Inflammatory macrophage (primary cell): ENCODE measurements at places on chromosomes 13 and 19.

- DNase-seq: no peak
Measured at GRCh38 chr19:46994141-46994686, 25.4 kb upstream of the NPAS1 start.

DNA sequence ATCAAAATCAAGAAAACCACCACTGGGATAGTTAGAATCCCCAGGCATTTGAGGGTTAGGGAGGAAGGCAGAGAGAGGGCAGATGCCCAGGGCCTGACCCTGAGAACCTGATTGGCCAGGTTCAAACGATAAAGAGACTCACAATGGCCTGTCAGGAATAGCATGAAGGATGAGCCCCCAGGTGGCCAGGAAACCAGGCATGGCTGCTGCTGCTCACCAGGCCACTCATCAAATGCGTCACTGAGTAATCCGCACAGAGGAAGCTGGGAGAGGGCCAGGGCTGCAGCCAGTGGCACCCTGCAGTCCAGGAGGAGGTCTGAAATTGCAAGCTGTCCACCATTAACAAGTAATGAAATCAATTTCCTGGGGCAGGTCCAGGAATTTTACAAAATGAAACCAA is 111.3 kb downstream of the KATNAL1 start:
- DNase-seq: no peak

GRCh38 chr13:45240143-45240542 is 39.3 kb upstream of the KCTD4 start:
- no peak for DNase-seq

GRCh38 chr13:23020246-23020843 is 160.4 kb upstream of the SGCG start:
- DNase-seq: peak; percentile 59

DNA sequence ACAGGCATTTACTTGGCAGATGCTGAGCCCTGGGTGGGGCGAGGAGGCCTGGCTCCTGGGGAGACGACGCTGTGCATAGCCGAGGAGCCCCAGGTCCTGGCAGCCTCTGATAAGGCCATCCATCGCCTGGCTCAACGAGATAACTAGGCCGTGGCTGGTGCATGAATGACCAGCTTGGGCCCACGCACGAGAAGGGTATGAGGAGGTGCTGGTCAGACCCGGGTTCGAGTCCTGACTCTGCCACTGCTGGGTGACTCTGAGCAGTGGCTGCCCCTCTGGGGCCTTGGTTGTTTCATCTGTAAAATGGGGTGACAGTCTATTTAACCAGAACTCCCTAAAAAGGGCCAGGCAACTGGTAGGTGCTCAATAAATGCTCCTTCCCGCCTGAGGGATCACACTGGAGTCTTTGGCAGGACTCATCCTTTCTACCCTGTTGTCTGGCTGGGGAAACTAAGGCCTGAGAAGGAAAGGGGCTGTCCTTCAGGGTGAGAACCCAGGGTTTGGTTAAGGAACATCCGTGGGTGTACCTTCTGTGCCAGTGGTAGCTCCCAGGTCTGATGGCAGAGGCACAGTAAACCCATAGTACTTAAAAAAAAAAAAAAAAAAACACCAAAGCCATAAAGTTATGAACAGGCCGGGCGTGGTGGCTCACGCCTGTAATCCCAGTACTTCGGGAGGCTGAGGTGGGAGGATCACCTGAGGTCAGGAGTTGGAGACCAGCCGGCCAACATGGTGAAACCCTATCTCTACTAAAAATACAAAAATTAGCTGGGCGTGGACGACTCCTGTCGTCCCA is 8.1 kb upstream of the ARRDC2 start:
- no peak for DNase-seq

- no peak for DNase-seq
Measured at GRCh38 chr19:55681131-55682092, 6.4 kb downstream of the EPN1 start.

DNA sequence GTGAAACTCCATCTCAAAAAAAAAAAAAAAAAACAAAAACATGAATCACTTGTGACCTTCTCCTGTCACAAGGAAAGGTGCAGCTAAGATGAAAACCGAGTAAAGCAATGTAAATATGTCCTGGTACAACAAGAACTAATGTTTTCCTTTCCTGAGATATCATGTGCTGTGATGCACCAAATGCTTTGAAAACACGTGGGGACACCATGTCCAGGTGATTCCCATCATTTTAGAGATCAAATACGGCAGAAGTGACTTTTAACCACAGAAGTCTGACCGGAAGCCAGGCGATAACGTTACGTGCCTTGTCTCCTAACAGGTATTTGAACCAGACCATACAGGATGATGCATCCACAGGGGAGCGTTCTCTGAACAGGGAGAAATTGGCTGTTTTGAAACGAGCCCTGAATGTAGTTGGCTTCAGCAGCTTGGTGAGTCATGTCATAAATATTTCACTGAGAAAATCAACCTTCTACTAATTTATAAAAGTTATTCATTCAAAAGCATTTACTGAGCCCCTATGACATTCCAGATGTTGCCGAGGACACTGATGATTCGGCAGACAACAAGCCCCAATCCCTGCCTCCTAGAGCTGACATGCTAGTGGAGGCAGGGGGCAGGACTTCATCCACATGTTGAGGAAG is 328.1 kb downstream of the MYO16 start:
- DNase-seq: no peak

GRCh38 chr19:53037101-53038097 is 7.1 kb upstream of the ERVV-2 start:
- no peak for DNase-seq

GRCh38 chr13:112255550-112256120 is 120.5 kb upstream of the SPACA7 start:
- DNase-seq: no peak

DNA sequence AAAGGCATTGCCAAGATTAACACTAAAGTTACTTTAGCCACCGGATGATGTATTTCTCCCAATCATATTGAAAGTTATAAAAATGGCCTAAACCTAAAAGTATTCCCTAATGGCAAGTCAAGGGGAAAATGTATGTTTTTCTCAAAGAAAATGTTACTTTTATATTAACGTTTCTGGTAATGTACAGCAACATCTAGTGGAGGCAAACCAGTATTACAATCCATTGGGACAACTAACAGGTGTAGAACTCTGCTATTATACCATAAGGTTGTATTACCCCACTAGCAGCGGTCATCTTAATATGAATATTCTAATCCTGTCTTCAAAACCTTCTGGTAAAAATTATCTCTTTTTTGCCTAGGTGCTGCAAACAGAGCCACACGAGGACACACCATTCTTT is 69.2 kb downstream of the ZNF100 start:
- peak; percentile 39 for DNase-seq

GRCh38 chr13:36945078-36945477 is 25.0 kb upstream of the SMAD9 start:
- no peak for DNase-seq

- DNase-seq: no peak
Measured at GRCh38 chr13:40537146-40537895, 129.1 kb downstream of the FOXO1 start.

DNA sequence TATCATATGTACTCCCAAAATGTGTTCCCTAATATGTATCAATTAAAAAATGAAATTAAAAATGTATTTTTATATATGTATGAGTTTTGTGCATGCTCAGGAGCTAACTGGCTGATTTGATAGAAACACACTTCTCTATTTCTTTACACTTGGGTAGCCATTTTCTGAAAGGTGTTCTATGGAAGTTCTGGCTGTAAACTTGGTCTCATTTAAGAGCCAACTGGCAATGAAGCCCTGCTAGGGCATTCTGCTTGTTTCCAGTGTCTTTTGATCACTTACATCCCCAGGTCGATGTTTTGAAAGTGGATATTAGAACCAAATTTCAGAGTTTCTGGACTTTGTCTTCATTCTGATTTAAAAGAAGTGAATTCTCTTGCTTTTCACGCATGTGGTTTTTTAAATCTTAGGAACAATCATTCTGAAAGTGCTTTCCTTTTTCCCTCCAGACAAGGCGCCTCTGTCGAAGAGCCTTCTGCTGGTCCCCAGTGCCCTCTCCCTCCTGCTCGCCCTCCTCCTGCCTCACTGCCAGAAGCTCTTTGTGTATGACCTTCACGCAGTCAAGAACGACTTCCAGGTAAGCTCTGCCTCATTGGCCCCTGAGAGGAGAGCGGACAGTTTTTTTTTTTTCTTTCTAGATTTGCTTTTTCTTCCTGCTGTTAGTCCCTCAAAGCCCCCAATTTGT is 20.1 kb downstream of the GPR18 start:
- DNase-seq: no peak

- DNase-seq: peak; percentile 63
Measured at GRCh38 chr19:11125994-11126685, 29.4 kb downstream of the SPC24 start.

GRCh38 chr19:28465371-28466086 is 747.4 kb downstream of the UQCRFS1 start:
- DNase-seq: no peak

DNA sequence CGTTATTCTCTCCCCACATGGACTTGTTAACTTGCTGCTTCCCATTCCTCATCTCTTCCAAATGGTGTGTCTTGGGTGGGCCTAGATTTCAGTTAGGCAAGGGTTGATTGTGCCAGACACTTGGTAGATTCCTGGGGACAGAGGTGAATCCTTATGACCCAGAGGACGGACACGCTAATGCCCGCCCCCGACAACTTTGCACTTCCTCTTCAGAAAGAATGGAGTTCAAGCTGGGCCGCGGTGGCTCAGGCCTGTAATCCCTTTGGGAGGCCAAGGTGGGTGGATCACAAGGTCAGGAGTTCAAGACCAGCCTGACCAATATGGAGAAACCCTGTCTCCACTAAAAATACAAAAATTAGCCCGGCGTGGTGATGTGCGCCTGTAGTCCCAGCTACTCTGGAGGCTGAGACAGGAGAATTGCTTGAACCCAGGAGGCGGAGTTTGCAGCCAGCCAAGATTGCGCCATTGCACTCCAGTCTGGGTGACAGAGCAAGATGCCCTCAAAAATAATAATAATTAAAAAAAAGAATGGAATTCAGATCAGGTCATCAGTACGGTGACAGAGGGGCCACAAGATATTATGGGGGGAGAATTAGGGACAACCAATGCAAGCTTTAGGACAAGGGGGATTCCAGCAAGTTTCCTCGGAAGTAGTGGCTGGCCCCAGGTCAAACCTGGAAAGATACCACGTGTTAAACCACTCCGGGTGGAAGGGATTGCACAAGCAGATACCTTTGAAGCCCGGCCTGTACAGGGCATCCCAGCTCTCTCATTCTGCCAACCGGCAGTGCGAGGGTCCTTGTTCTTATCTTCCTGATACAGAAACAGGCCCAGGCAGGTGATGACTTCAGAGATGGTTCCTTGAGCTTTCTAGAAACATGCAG is 2.7 kb downstream of the MYO9B start:
- DNase-seq: peak; percentile 97

- DNase-seq: no peak
Measured at GRCh38 chr13:73677048-73677601, 457.1 kb downstream of the KLF12 start.

GRCh38 chr13:50936679-50937078 is 27.1 kb downstream of the RNASEH2B start:
- DNase-seq: peak; percentile 92

- peak; percentile 58 for DNase-seq
Measured at GRCh38 chr19:23787106-23787505, 28.4 kb upstream of the ZNF681 start.

DNA sequence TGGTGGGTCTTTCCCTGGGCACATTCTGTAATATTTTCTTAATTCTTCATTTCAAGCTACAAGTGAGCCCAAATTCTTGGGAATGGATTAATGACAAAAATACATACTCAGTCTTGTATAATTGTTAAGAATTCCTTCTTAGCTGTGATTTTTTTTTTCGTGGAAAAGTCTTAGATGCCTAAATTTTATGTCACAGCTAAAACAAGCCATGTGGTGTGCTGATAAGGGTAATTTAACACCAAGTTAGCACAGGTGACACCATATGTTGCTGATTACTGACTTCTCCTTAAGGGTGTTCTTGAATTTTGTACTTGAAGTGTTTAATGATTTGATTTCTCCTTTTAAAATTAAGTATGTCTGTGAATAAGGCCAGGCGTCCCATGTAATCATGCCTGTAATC is 29.3 kb downstream of the WDFY2 start:
- no peak for DNase-seq

GRCh38 chr13:26326562-26326961 is 72.6 kb downstream of the CDK8 start:
- no peak for DNase-seq

DNA sequence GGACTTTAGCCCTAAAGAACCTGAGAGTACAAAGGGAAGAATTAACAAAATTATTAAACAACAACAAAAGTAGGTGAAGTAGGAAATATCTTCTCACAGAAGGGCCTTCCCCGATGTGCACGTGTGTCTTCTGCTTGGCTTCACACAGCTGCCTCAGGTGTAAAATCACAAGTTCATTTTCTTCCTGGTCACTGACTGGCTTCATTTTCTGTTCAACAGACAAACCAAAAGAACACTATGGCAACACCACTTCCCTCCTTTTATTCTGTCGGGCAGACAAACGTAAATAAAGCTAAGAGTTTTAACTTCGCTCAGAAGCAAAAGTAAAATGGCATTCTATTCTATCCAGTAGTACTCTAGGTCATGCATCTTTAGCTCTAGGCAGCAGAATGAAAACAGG is 140.9 kb downstream of the TBC1D4 start:
- no peak for DNase-seq

DNA sequence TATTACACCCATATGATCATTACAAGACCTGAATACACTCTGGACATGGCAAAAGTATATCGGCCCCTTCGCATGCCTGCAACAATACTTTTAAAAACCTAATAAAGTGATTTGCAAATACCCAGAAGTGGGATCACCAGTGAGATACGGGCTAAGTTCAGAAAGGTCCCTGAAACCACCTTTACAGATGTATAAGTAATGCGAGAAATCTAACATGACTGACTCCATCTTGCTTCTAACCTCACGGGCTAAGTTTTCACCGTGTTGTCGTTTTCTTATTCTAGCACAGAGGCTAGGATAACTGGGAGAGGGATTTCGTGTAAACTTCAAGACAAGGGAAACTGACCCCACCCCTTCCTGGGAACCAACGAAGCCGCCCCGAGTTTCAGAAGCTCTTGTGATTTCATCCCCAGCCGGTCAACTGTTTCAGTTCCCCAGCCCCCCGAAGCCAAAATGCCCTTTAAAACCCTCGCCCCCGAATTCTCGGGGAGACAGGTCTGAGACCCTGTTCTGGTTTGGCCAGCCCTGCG is 703 bp downstream of the NEK3 start:
- peak; percentile 25 for DNase-seq

- DNase-seq: no peak
Measured at GRCh38 chr13:45781553-45782326, 69.8 kb downstream of the SIAH3 start.

- no peak for DNase-seq
Measured at GRCh38 chr13:62278271-62278670, 862.6 kb upstream of the PCDH20 start.
